Activated naive CD4-positive, alpha-beta T cell (primary cell): ENCODE measurements at places on chromosomes 12 and 14.

GRCh38 chr12:15662303-15662980 lies 126.7 kb downstream of the EPS8 start:
- no peak for DNase-seq

DNA sequence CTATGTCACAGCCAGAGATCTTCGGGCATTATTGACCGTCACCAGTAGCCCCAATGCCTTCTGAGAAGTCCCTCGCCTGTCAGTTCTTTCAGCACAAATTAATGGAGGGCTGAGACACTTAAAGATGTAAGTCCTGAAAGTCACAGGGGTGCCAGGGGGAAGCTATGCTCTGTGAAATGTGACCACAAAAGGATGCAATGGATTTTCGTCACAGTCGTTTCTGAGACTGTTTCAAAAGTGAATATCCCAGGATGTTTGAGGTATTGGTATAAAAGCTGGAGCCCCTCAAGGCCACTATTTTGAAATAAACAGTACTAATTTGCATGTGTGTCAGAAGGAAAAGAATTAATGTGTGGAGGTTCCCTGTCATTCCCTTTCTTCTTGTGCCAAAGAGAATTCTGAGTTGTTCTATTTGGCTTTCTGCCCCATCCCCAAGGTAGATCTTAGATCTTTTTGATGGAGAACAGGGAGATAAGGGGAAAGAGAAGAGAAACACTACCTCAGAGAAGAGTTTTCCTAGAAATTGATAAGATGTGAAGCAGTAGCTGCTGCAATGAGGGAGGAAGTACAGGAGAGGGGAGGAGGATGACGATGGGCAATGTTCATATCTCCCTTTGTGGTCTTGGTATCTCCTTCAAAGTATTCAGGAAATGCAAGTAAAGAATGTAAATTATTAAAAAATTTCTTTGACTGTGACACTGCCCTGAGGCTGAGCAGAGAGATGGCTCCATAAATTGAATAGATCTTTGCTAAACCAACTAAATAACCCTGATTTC lies 101.8 kb upstream of the NAP1L1 start:
- DNase-seq, result no peak

- no peak for DNase-seq
Measured at GRCh38 chr12:42756841-42757623, 167.5 kb upstream of the PRICKLE1 start.

GRCh38 chr12:124053851-124054250 lies 80.8 kb downstream of the ZNF664 start:
- DNase-seq, result no peak

DNA sequence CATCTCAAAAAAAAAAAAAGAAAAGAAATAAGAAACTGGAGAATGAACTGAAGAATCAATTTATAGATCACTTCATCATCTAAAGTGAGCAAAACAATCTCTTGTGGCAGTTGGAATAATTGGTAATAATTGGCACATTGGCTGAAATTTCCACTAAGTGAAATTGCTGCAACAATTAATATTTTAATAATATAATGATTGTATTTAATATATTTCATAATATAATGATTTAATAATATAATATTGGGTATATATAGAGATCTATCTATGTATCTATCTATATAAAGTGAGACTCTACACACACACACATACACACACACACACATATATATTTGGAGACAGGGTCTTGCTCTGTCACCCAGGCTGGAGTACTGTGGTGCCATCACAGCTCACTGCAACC lies 81.2 kb upstream of the PRICKLE1 start:
- DNase-seq, result no peak

GRCh38 chr12:4653257-4653656 lies 4.3 kb downstream of the NDUFA9 start:
- no peak for DNase-seq

DNA sequence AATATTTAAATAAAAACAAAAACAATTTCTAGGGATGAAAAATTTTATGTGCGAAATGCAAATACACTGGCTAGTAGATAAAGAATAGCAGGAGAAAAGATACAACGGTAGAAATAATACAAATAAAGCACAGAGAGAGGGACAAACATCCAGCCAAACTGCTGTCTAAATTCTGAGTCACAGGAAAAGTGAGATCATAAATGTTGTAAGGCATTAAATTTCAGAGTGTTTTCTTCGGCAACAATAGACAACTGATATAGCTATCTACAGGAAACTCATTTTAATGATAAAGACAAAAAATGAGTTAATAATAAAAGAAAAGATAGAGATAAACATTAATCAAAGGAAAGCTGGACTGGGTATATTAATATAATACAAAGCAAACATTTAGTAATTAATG lies 122.2 kb downstream of the NTS start:
- DNase-seq, result no peak

- no peak for DNase-seq
Measured at GRCh38 chr12:51192284-51192671, 19.3 kb upstream of the TFCP2 start.

GRCh38 chr14:56026506-56026905 lies 91.7 kb upstream of the PELI2 start:
- DNase-seq, result no peak

DNA sequence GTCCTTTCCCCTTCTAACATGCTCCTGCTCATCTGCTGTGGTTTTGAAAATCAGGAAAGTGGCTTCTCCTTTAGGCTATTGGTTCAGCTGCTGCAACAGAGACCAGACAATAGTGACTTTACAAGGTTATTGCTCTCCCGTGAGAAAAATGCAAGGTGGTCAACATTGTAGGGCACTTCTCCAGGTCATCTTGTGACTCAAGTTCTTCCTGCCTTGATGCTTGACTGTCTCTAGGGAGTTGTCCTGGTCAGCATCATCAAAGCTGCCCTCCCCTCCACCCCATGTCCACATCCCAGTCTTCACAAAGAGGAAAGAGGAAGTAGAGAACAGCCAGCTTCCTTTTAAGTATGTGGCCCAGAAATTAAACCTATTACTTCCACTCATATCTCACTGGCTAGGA lies 3.9 kb upstream of the TMEM63C start:
- DNase-seq, result no peak

GRCh38 chr12:74051848-74052247 lies 485.8 kb upstream of the ATXN7L3B start:
- DNase-seq, result no peak

- no peak for DNase-seq
Measured at GRCh38 chr14:60812987-60813386, 78.4 kb downstream of the MNAT1 start.

- no peak for DNase-seq
Measured at GRCh38 chr12:15015121-15015520, 42.3 kb downstream of the PDE6H start.

- DNase-seq, result no peak
Measured at GRCh38 chr14:31619440-31619839, 58.2 kb downstream of the NUBPL start.

DNA sequence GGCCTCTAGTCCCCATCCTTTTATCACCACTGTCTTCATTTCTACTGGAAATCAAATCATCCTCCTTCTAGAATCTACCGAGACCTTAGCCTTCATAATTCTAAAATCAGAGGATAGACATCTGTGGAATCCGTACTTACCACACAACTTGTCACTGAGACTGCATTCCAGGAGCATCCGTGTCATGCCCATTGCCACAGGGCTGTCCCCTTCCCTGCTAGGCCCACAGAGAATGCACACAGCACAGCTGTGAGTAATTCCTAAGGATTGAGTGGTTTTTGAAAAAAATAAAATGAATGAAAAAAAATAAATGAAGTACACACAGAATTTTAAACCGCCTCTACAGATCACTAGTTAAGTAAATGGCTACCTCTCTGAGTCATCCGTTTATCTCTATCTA lies 21.0 kb upstream of the MAGOHB start:
- no peak for DNase-seq

DNA sequence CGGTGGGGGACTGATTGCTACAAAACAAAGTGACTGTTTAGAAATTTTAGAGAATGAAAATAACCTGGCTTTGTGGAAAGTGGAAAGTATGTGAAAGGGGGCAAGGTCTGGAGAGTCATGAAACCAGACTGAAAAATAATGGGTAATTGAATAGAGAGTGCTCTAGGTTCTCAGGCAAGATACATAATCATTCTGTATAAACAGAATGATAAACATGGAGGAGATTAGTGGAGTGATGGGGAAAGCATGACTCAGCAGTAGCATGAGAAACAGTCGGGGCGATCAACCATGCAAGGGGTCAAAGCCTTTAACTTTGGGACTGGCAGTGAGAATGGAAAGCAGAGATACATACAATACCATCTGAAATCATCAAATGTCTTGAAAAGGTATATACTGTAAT lies 332.5 kb downstream of the CCER1 start:
- DNase-seq, result no peak

DNA sequence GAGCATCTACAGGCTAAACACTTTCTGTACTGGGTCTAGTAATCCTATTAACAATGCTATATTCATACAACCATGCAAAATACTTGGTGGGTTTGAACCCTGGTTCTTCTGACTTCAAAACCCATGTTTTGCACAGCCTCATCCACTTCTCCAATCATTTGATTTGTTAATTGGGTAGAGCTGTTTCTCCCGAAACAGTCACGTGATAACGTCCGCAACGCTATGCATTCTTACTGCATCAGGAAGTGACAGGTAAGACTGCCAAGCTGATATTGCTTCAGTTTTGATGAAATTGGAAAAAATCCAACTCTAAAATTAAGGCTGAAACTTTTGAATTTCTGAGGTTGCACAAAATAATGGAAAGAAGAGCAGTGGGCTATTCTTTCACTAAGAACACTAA lies 30.4 kb upstream of the RNU6-7 start:
- no peak for DNase-seq

GRCh38 chr12:59298296-59298695 lies 297.5 kb upstream of the SLC16A7 start:
- DNase-seq, result no peak

DNA sequence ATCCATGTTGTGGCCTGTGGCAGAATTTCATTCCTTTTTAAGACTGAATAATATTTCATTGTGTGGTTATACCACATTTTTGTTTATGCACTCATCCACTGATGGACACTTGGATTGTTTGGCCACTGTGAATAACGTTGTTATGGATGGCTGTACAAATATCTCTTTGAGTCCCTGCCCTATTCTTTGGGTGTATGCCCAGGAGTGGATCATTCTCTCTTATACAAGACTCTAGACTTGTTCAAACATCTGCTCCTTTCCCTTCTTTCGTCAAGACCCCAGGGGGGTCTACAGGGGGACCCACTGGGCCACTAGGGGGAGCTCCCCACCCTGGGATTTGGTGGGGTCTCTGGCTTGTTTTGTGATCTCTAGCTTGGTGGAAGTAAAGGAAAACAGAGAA lies 77.4 kb downstream of the FBXL14 start:
- DNase-seq, result no peak

- no peak for DNase-seq
Measured at GRCh38 chr12:121334513-121335343, 17.5 kb downstream of the ANAPC5 start.

DNA sequence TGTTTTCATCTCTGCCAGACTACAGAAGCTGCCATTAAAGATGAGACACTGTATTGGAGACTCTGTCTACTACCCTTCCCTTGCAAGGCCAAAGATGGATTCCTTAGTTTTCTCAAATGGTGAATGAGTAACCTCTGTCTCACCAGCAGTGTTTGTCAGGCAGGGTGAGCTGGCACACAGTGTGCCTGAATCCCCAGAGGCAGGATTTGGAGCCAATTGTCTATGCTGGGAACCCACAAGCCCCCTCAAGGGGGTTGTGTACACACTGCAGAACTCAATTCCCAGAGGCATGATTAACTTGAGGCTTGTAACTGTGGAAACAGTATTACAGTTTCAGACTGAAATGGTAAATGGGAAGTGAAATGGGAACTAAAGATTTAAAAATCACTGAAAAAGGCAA lies 136.8 kb upstream of the PTPRB start:
- no peak for DNase-seq
